ENCODE measurements at places on chromosomes 3 and 15.

- no peak for DNase-seq
Observed at GRCh38 chr3:47014036-47014435, 34.6 kb downstream of the NBEAL2 start.

DNA sequence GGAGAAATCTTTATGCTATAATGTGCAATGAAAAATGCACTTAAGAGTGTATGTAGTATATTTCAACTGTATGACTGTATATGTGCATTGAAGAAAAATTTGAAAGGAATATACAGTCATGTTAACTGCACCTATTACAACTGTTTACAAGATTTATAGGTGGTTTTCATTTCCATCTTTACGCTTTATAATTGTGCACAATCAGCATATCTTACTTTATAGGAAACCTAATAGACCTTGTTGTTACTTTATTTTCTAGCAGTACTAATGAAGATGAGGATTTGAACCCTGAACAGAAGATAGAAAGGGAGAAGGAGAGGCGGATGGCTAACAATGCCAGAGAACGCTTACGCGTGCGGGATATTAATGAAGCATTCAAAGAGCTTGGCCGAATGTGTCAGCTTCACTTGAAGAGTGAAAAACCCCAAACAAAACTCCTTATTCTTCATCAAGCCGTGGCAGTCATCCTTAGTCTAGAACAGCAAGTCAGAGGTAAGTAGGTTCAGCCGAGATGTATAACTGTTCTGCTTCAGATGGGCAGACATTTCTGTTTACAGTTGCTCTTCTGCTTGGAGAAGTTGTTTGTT, 103.4 kb upstream of the CGNL1 start:
- no peak for DNase-seq

DNA sequence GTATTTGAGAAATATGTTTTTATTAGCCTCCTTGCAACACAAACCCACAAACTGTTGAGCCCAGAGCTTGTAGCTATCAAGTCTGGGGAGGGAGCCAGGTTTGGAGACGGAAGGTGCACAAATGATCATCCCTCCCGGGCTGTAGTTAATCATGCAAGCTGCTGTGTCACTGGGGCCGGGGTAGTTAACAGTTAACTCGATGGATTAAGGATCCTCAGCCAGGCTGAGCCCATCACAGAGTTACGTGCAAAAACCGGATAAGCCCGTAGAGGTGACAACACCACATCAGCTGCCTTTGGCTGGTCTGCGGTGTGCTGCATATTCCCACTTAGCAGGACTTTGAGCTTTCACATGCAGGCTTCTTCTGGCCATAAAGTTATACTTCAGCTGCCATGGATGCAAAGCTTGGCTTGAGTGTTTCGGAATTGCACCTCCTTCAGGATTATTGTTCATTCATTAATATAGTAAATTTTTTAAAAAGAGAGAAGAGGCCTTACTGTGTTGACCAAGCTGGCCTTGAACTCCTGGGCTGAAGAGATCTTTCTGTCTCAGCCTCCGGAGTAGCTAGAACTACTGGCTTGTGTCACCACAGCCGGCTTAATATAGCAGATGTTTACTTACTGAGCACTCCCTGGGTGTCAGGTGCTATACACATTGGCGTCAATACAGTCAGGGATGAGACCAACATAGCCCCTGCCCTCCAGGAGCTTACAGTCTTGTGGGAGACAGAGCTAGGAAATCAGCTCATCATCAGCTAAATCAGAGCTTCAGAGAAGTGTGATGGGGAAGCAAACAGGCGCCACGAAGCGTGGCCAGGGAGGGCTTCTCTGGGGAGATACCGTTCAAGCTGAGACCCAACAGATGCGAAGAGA, 226.8 kb upstream of the BHLHE40 start:
- DNase-seq, result no peak

DNA sequence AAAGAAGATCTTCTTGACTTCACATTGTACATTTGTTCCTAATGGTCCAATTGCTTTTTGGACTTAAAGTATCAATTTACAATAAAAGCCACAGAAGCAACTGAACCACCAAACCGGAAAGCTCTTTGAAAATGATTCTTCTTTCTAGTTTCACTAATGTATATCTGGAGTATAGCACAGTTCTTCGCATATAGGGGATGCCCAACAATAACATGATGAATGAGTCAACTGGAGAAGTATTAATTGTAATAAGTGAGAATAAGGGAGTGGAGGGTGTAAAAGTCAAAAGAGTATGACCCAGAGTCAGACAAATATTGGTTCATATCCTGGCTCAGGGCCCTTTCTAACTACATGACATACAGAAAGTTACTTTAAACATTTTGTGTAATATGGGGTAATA, 425.2 kb downstream of the ZBTB20 start:
- no peak for DNase-seq

DNA sequence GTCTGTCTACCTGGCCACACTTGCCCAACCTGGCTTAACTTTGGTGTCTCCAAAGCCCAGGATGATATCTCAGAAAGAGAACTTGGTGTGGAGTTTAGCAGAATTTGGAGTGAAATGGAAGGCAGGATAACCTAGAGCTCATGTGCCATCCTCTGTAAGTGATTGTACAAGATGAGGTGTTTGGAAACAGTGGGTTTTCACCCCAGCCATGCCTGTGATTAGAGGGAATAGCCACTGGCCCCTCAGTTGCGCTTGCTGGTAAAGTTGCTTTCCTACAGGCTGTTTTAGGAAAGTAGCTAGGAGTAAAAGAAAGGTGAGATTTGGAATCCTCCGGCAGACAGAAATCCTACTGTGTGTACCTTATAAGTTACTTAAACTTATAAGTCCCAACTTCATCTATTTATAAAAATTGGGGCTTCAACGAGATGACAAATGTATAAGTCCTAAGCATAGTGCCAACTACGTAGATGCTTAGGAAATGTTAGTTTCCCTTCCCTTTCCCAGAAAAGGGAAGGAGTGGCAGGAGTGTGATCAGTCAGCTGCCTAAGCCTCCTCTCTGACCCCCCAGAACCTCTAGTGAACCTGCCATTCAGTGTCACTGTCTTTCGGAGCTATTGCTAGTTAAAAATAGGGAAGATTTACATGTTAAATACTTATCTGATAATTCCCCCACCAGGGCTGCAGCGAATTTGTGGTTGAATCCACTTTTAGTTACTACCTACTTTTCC, 13.4 kb upstream of the BMF start:
- no peak for DNase-seq

DNA sequence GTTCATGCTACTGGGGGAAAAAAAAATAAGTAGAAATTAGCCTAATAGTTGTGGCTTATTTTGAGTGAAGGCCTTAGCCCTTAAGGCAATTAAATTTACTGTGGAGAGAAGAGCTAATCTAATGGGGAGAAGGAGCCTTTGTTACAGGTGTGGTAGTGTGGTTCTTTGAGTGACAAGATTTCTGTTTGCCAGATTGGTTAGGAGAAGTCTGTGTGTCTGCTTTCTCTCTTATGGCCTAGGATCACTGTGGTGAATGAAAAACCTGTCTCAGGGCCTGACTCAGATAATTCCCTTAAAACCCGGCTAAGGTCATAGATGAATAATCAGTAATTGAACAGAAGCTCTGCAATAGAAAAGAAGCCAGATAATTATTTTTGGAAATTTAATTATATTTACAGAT, 27.0 kb downstream of the OPA1 start:
- no peak for DNase-seq

GRCh38 chr15:96339619-96340347, 9.3 kb downstream of the NR2F2 start:
- DNase-seq, result no peak

GRCh38 chr3:101719604-101720185, 4.7 kb upstream of the CEP97 start:
- DNase-seq, result no peak

DNA sequence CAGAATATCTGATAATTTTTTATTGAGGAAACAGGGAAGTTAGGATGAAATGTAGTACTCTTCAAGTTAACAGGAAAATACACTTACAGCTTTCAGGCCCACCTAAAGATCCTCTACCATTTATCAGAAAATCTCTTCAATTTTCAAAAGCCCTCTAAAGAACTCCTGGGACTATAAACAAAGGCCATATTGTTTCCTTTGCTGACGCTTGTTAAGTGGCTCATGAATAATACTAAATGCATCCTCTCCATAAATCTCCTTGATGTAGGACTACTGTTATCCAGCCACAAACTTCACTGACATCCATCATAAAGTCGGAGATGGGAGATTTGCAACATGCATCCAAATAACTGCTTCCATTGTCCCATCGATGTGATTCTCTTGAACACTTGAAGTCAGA, 326.5 kb downstream of the ZIC1 start:
- DNase-seq, result no peak

DNA sequence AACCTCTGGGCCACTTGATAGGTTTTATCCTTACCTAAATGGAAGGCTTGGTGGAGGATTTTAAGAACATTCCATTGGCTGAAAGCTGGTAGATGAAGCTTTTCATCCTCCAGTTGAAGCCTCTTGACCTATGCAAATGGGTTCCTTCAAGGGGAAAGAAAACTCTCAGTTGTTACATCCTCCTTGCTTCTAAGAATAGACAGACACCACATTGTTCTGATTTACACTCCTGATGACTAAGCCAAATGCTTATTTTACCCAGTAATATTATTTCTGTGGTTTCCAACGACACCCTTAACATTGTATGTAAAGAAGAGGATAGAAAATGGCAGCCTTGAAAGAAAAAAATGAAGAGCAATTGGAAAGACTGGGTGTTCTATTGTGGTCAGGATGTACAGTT, 480.5 kb downstream of the OTOL1 start:
- DNase-seq, result no peak

- DNase-seq, result no peak
Observed at GRCh38 chr3:156812521-156813335, 13.4 kb upstream of the LEKR1 start.

DNA sequence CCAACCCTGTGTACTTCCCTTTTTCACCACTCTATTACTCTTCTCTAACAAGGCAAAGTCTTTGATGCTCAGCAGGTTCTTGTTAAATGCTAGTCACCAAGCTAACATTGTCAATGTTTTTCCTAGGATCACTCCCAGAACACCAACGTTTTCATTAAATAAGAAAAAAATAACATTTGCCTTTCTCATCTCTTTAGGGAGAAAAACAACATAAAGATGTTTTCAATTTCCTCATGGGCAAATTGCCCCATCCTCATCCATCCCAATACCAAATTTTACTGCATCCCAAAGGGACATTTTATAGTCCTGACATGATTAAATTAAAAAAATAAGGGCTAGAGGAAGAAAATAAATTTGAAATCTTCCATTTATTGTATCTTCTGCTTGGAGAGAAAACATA, 106.5 kb downstream of the SUCNR1 start:
- DNase-seq, result no peak

- DNase-seq, result no peak
Observed at GRCh38 chr15:78715930-78716329, 74.9 kb upstream of the CHRNB4 start.

GRCh38 chr3:78101384-78101783, 1061.5 kb downstream of the ROBO2 start:
- DNase-seq, result no peak

DNA sequence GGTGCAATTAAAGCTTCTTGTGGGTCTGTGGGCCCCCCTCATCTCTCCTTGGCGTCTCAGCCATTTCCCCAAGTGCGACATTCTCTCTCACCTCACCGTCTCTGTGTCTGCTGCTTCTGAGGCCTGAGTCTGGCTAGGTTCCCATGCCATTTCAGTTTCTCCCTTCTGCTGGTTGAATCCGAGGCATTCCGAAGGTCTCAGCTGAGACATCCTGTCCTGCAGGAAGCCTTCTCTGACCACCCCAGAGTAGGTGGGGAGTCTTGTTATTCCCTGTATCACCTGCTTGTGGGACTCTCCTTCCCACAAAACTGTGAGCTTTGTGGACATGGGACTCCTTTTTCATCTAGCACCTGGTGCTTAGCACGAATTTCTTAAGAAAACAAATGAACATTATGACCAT, 78.3 kb downstream of the ASB7 start:
- no peak for DNase-seq

GRCh38 chr15:38707802-38708671, 143.4 kb upstream of the RASGRP1 start:
- no peak for DNase-seq

GRCh38 chr3:152595975-152596821, 238.7 kb upstream of the P2RY1 start:
- DNase-seq, result no peak

DNA sequence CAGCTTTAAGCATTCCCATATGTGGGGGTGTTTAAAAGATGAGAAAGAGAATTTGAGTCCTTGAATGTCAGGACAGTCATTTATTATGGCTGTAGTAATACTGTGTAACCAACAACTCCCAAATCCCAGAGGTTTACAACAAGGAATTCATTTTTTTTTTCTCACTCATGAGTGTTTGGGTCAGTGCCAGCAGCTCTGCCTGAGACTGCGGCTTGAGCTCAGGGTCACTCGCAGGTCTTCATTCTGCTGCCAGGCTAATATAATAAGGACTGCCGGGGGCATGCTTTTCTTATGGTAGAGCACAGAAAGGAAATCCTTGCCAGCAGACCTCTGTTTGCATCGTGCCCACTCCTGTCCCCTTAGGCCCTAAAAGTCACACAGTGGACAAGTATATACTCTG, 277.9 kb upstream of the LMCD1 start:
- DNase-seq, result no peak

DNA sequence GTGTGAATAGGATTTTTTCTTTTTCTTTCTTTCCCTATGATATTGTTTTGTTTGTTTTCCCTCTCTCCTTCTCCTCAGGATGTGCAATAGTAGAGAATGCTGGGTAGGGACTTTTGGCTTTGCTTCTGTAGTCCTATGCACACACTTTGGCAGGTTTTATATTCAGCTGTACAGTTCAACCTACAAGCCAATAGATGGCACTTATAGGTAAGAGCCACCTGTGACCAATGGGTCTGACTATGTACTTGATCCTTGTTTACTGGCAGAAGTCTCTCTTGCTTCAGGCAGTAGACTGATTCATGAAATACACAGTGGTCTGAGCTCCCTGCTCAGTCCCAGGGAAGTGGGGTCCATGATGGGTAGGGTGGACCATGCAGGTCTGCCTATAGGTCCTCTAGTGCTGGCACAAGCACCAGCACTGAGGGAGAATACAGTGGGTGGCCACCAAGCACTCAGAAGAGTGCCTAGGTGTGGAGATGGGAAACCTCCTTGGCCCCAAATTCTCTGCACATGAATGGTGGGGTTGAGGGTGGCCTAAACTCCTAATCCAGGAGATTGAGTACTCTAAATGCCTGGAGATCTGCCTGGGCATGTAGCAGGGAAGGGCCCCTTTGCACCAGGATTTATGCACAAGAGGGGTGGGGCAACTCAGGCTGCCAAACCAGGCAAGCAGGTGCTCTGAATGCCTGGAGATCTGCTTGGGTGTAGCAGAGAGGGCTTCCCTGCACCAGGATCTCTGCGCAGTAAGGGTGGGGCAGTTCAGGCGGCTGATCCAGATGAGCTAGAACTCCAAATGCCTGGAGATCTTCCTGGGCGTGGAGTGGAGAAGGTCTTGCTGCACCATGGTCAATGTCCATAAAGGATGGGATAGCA, 176.1 kb downstream of the DOCK3 start:
- DNase-seq, result no peak

- DNase-seq, result no peak
Observed at GRCh38 chr15:77604973-77605372, 27.7 kb downstream of the LINGO1 start.
